ENCODE measurements at places on chromosomes 2 and 18. TPM values are rescaled to one million over a fixed set of nuclear protein-coding genes. Genes with fewer than 3 reads are reported as not detected.

DNA sequence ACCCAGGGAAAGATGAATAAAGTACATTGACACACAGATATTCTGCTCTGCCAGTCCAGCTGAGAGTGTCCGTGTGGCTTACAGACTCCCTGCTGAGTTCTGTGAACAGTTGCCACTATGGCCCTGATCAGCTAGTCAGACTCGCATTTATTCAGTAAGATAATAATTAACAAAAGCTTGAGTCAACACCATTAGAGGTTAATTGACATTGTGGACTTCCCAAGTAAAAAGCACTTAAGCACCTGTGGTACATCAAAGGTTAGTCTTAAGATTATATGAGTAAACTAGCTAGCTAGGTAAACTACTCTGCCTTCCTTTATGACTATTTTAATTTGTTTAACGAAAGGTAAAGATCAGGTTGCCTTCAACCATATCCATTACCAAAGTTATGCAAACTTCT lies 33.7 kb downstream of the ANKRD30B start:
- H3K4me1 ChIP-seq, result no peaks in the 10 kb centered on the region
- H3K36me3 ChIP-seq, result no peaks in the 10 kb centered on the region
- H3K27me3 ChIP-seq, result no peaks in the 10 kb centered on the region
- H3K27ac ChIP-seq, result no peak overlapping the region
- no peak overlapping the region for H3K4me3 ChIP-seq

- DNase-seq, result no peak
- no peaks in the 10 kb centered on the region for H3K27me3 ChIP-seq
- no peak overlapping the region for H3K27ac ChIP-seq
- no peaks in the 10 kb centered on the region for H3K4me1 ChIP-seq
- no peak overlapping the region for H3K4me3 ChIP-seq
- H3K36me3 ChIP-seq, result peaks cover 5% of the 10 kb centered on the region
Measured at GRCh38 chr2:96727431-96727830, 12.4 kb downstream of the LMAN2L start.

DNA sequence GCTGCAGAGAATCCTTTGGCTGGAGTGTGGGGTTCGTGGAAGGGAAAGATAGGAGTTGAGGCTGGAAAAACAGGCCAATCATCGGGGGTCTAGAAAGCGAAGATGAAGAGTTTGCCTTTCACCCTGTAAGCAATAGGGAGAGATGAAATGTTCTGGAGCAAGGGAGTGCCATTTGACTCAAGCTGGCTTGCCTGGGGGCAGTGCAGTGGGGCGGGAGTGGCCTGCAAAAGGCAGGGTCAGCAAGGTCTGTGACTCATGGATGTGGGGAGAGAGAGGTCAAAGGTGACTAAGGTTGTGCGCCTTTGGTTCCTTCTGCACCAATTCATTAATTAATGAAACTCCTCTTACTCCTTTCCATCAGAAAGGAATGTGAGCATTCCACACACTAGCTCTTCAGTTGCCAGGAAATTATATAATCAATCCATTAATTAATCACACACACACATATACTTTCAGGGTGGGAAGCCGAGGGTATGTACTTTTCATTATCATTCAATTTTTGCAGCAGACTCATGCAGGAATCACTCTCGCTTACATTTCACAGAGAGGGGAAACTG lies 227.6 kb downstream of the MYCN start:
- no peaks in the 10 kb centered on the region for H3K27me3 ChIP-seq
- no peaks in the 10 kb centered on the region for H3K36me3 ChIP-seq
- no peak overlapping the region for H3K27ac ChIP-seq
- DNase-seq, result no peak
- no peak overlapping the region for H3K4me3 ChIP-seq
- no peaks in the 10 kb centered on the region for H3K4me1 ChIP-seq

GRCh38 chr18:37336568-37337285 lies 228.9 kb downstream of the CELF4 start:
- H3K4me1 ChIP-seq, result no peaks in the 10 kb centered on the region
- H3K36me3 ChIP-seq, result no peaks in the 10 kb centered on the region
- H3K27ac ChIP-seq, result no peak overlapping the region
- H3K4me3 ChIP-seq, result no peak overlapping the region

The ECEL1 gene
- 2.9 TPM for total RNA-seq

DNA sequence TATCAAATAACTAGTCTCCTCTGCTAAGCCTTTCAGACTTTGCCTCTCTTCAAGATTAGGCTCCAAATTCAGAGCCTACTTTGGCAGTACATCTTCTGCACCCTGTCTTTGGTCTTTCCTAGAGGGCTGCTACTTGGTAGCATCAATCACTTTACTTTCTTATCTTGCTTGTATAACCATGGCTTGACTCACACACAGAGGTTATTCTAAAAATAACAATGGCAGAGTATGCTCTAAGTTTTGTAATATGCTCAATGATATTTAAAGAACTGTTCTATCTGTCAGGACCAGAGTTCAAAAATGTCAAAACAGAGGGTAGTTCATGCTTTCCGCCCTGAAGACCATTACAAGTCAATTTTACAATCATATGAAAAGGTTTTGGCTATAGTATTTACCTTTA lies 27.7 kb downstream of the THOC1 start:
- H3K36me3 ChIP-seq, result peaks cover 11% of the 10 kb centered on the region
- H3K4me1 ChIP-seq, result no peaks in the 10 kb centered on the region
- H3K27ac ChIP-seq, result no peak overlapping the region
- no peak for DNase-seq
- H3K4me3 ChIP-seq, result no peak overlapping the region
- no peaks in the 10 kb centered on the region for H3K27me3 ChIP-seq

DNA sequence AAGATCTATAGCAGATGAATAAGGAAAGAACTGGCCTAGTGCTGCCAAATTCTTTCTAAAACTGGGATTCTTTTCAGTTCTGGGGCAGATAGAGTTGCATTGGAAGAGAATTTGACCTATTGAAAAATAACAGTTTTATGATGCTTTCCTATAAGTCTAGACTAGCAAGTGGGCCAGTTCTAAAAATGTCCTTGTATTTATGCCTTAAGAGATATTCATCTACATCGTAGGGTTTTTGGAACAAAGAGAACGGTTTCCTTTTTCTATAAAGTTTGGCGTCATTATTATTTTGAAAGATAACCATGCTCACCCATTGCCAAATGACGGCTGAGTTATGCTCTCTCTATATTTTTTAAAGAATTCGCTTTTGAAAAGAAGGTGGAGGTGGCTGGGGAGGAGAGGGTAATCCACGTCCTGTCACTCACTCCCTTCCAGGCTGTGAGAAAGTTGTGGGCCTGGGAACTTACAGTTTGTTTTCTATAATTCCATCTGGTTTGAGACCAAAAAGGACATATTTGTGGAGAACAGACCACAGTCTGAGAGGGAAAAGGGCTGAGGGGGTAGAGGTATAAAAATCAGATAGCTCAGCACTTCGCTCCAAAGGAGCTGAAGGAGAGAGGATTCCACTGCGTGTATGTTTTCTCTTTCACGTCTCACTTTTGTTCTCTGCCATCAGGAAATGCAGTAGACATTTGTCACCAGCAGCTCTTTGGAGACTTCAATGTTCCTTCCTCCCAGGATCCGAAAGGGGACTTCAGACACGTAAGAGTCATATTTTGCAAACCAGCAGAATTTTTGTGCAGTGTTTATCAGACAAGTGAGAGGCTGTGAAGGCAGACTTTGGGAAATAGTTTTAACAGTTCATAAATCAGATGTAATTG lies 281.9 kb upstream of the FN1 start:
- H3K27me3 ChIP-seq, result no peaks in the 10 kb centered on the region
- H3K27ac ChIP-seq, result no peak overlapping the region
- no peaks in the 10 kb centered on the region for H3K4me1 ChIP-seq
- DNase-seq, result no peak

The DSC2 gene
- total RNA-seq, result 2.7 TPM

DNA sequence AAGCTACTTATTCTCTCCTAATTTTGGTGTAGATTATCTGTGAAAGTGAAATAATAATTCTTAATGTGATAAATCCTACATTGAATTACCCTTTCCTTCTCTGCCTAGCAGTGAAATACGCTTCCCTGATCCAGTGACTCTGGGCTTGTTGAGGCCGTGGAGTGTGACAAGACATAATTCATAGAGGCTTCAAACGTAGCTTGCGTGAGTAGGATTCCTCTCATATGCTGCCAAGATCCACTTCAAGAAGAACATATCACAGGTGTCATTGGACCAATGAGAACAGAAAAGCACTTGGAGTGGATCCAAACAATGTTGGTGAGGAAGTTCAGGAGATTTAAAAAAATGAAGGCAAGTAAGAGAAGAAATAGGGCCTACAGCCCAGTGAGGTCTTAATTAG lies 221.3 kb upstream of the TMEFF2 start:
- no peaks in the 10 kb centered on the region for H3K4me1 ChIP-seq
- H3K36me3 ChIP-seq, result no peaks in the 10 kb centered on the region
- DNase-seq, result no peak

DNA sequence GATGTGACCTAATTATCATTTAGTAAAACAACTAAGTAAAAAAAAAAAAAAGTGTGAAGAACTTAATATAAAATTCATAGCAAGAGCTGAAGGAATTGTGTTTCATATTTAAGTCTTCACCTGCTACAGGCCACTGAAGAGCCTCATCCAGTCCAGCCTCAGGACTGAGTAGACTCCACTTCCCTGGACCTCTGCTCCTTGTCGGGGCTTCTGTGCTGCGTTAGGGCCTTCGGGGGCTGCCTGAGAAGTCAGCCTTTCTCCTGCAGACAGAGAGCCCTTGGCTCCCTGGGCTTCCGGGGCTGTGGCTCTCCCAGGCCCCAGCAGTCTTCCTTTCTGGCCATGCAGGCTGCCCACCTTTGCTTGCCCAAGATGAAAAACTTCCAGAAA lies 95.5 kb downstream of the MTCL1 start:
- H3K4me1 ChIP-seq, result peaks cover 43% of the 10 kb centered on the region
- no peaks in the 10 kb centered on the region for H3K27me3 ChIP-seq
- peak; percentile 4 for DNase-seq

The ATP6V1B1 gene
- 0.18 TPM for total RNA-seq

DNA sequence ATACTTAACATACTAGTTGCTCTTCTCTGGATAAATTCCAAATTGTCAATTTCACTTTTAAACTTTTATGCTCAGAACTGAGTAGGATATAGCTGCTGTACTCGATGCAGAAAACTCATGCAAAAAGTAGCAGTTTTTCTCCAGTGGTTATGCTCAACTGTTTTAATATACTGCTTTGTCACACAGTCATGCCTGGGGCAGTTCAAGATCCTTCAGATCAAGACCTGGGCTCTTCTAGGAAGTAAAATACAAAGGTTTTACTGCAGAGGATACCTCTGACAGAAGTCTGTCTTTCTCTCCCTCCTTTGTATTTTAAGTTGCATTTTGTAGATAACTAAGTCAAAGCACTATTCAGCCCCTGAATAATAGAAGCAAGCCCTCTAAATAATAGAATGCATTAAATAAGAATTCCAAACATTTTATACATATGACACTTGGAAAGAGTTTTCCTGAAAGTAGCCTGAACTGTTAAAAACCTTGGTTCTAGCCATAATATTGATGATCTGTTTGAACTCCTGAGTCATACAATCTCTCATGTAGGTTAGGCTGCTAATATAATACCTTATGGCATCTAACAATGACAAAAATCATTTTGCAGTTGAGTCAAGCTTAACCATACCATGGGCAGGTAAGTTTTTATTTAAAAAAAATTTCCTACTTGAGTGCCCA lies 183.3 kb upstream of the TRIB2 start:
- H3K36me3 ChIP-seq, result no peaks in the 10 kb centered on the region
- no peaks in the 10 kb centered on the region for H3K27me3 ChIP-seq
- H3K27ac ChIP-seq, result peak overlapping the region; percentile 75
- DNase-seq, result no peak
- H3K4me3 ChIP-seq, result no peak overlapping the region

DNA sequence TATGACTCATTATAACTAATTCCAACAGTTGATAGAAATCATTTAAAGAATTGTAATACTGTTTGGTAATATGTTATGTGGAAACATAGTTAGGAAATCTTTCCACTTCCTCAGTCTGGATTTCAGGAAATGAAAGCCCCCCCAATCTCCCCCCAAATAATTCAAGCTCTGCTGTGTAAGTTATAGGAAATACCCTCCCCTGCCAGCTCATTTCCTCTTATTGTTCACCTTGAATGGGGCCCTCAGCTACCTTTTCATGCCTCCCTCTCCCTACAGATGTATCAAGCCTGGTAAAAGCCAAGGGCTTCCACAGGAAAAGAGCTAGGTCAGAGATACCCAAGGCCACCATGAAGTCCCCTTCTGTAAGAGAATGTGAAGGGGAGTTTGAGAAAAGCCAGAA lies 155.5 kb downstream of the CNTNAP5 start:
- no peak overlapping the region for H3K27ac ChIP-seq
- H3K27me3 ChIP-seq, result no peaks in the 10 kb centered on the region
- DNase-seq, result no peak
- H3K4me1 ChIP-seq, result no peaks in the 10 kb centered on the region

- H3K27me3 ChIP-seq, result no peaks in the 10 kb centered on the region
- no peak overlapping the region for H3K4me3 ChIP-seq
- no peaks in the 10 kb centered on the region for H3K36me3 ChIP-seq
- no peaks in the 10 kb centered on the region for H3K4me1 ChIP-seq
- no peak overlapping the region for H3K27ac ChIP-seq
Measured at GRCh38 chr2:96903318-96903717, 33.4 kb upstream of the SEMA4C start.

The ALLC gene
- not detected for total RNA-seq

- no peaks in the 10 kb centered on the region for H3K27me3 ChIP-seq
- no peaks in the 10 kb centered on the region for H3K4me1 ChIP-seq
- DNase-seq, result no peak
- no peak overlapping the region for H3K4me3 ChIP-seq
- H3K36me3 ChIP-seq, result no peaks in the 10 kb centered on the region
- no peak overlapping the region for H3K27ac ChIP-seq
Measured at GRCh38 chr2:206379886-206380285, 63.4 kb upstream of the ADAM23 start.

The CERKL gene
- total RNA-seq, result 0.87 TPM

The SIX2 gene
- total RNA-seq, result 0.51 TPM

The MC4R gene
- total RNA-seq, result not detected

DNA sequence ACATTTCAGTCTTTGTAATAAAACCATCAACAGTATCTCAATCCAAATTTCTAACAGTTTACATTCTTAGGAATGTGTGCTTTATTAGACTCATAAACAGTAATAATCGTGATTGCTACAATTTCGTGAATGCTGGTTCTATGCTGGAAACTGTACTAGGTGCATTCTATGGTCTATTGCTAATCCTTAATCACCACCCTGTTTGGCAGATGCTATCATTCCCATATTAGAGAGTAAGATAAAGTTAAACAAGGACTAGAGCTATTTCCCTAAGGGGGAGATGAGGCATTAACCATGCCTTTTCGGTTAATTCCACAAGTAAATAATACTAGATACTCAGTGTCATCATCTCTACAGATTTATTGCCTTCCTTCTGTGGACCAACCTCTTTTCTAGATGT lies 244.0 kb downstream of the PAX3 start:
- no peak overlapping the region for H3K4me3 ChIP-seq
- no peaks in the 10 kb centered on the region for H3K36me3 ChIP-seq
- H3K27ac ChIP-seq, result no peak overlapping the region
- no peaks in the 10 kb centered on the region for H3K4me1 ChIP-seq

GRCh38 chr2:170157025-170157684 lies 20.8 kb upstream of the MYO3B start:
- H3K4me1 ChIP-seq, result peaks cover 22% of the 10 kb centered on the region
- H3K4me3 ChIP-seq, result no peak overlapping the region
- peak overlapping the region; percentile 65 for H3K27ac ChIP-seq
- H3K27me3 ChIP-seq, result no peaks in the 10 kb centered on the region
- H3K36me3 ChIP-seq, result no peaks in the 10 kb centered on the region
- DNase-seq, result no peak

- H3K27me3 ChIP-seq, result no peaks in the 10 kb centered on the region
- H3K4me1 ChIP-seq, result peaks cover 19% of the 10 kb centered on the region
- peak overlapping the region; percentile 59 for H3K4me3 ChIP-seq
Measured at GRCh38 chr18:8703781-8704301, 1.5 kb upstream of the MTCL1 start.

All from Panc1 (cell line).